NCI-H1417 (cell line): ENCODE measurements at places on chromosomes 16 and 17.

DNA sequence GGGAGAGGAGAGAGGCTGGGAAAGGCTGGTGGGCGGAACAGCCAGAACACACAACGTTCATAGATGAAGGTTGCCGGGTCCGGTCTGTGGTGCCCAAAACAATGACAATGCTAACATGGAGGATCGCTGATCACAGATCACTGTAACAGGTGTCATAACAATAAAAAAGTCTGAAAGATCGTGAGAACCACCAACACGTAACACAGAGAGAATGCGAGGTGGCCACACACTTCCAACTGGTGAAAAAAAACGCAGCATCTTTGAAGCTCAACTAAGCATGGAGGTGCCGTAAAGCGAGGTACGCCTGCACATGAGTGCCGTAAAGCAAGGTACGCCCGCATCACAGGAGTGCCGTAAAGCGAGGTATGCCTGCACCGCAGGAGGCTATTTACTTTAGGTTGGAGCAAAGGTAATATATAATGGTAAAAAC is 42.3 kb downstream of the ABR start:
- no peak for DNase-seq

DNA sequence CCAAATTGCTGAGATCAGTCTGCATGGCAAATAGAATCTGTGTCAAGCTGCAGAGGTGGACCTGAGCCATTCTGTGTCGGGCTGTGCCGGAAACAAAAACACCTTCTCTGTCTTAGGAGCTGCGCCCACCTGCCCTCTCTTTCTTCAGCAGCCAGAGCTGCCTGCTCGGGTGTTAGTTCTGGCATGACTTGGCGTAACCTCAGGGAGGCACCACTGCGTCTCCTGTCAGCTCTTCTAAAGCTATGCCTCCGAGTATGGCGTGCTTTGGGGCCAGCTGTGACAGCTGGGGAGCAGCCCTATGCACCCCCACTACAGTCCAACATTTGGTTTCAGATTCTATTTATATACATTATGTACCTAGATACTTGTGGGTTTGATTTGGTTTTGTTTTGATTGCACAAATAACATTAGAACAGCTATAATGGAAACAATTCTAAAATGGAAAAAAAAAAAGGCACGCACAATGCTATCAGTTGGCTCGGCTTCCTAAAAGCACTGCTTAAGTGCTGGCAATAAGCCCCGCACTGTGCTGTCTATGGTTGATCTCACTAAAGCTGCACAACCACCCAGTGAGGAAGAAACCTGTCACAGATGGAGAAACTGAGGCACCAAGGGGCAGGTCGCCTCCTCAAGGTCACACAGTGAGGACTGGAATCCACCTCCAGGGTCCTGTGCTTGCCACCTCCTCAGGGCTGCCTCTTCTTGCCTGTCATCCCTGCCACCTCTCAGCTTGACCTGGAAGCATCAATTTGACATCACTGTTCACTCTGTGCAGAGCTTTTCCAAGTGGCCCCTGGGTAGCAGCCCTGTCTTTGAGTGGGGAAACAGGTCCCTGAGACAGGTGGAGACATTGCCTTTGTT is 18.7 kb upstream of the ADGRG1 start:
- DNase-seq = no peak

DNA sequence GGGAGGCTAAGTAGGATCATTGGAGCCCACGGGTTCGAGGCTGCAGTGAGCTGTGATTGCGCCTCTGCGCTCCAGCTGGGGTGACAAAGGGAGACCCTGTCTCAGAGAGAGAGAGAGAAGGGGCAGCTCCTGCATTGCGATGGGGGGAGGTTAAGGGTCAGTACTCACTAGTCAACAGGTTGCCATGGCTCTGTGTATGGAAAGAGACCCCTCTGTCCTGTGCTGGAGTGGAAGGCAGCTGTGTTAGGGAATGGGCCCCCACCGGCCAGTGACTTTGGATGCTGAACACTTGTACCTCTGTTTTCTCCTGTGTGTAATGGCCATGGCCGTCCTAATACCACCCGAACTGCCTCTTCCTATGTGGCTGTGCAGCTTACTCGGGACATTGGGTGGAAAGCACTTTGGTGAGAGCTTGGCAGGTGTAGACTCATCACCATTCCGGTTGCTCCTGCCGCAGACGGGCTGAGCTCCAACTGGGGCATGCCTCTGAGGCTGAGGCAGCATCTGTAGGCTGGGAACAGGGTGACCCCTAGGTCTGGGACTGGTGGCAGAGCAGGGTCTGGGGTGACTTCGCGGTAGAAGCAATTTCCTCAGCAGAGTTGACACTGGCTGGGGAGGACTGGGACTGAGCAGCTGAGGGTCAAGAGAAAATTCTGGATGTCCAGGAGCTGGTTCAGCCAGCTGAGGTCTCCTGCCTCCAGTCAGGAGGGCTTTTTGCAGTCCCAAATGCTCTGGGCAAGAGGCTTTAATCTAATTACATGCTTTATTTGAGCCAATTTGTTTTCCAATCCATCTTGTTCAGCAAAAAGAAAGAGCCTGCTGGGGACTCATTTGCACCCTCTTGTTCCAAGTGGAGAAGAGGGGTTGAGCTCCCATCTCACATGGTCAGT is 184.5 kb downstream of the NTN1 start:
- no peak for DNase-seq

DNA sequence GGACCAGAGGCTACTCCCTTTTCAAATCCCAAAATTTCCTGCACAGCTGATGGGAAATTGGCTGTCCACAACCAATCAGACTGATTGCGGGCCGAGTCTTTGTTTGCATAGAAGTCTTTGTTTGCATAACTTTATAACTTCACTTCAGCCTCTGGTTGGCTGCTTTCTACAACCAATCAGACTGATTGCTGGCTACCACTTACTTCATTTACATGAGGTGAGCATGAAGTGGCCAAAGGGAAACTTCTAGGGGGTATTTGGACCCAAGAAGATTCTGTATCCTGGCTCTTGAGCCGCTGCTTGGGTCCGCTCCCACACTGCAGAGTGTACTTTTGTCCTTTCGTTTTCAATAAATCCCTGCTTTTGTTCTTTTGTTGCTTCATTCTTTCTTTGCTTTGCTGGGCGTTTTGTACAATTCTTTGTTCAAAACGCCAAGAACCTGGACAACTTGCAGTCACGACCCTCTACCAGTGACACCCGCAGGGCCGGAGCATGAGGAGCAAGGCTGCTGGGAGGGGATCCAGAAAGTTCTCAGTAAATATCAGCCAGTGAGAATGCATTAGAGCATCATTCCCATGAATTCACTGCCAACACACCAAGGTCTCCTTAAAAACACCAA is 67.5 kb downstream of the IQCK start:
- DNase-seq = no peak

- DNase-seq = peak; percentile 42
Measured at GRCh38 chr17:4858068-4858881, 25.1 kb downstream of the MINK1 start.

GRCh38 chr17:10290041-10290440 is 82.8 kb downstream of the MYH13 start:
- no peak for DNase-seq

GRCh38 chr17:74957935-74958740 is 14.4 kb downstream of the HID1 start:
- DNase-seq = peak; percentile 71

GRCh38 chr17:7479213-7480088 is at the start of gene ZBTB4:
ZBTB4 (minus strand) TSS chr17:7479631; CDS start chr17:7466801, 12,830 bp downstream.
- DNase-seq = peak; percentile 53

DNA sequence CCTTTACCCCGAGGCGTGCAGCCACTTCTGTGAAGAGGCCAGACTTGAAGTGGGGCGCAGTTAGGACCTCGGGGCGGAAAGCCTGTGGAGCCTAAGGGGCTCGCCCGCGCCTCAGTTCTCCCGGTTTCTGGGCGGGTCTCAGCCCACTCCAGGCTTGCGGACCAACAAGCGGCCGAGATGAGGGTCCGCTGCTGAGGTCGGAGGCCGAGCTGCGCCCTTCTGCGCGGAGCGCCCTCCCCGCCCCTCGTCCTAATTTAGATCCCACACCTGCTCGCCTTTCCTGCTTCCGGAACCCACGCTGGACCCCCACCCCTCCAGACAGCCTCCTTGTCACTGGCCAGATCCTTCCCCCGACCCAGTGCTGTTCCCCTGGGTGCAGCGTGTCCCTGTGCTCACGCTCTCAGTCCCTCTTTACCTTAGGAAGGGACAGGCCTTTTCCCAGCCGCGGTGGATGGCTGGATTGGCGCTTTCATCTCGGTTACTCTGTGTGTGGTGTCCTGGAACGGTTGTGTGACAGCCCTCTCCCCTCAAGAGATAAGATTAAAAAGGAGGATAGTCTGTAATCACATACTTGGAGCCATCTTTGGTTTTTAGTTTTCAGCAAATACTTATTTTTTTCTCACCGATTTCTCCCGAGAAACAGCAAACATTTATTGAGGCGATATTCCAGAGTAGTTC is 933 bp upstream of the ATXN7L3 start:
- peak; percentile 6 for DNase-seq

DNA sequence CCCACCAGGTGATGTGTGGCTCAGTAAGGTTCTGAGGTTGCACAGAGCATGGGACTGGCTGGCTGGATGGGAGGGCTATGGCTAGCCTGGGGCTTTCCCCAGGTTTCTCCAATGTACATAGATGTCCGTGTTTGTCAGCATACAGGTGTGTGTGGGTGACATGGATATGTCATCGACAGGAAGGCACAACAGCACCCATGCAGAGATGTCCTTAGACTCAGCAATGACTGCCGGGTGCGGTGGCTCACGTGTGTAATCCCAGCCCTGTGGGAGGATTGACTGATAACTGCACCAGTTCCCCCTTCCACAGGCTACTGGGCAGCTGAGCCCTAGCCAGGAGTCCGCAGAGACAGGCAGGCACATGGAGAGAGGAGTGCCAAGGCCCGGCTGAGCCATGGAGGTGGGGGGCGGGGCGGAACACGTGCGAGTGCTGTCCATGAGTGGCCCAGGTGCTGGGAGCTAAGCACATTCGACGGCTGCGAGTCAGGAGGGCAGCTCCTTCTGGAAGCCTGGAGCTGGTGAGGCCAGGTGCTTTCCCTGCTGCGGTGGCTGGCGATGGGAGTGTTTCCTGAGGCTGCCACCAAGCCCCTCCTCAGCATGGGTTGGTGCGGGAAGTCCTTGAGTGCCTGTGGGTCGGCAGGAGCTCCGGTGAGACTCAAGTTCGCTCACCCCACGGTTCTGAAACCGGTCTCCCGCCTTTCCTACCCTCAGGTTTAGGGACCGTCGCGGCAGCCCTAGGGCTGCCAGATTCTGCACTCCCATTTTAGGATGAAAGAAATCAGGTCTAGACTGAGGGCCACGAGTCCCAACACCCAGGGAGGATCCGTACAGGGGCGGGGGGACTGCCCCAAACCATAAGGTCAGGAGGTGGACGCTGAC is 858 bp upstream of the ASPSCR1 start:
- DNase-seq = peak; percentile 87

GRCh38 chr17:51435171-51435552 is 174.8 kb downstream of the UTP18 start:
- DNase-seq = no peak

DNA sequence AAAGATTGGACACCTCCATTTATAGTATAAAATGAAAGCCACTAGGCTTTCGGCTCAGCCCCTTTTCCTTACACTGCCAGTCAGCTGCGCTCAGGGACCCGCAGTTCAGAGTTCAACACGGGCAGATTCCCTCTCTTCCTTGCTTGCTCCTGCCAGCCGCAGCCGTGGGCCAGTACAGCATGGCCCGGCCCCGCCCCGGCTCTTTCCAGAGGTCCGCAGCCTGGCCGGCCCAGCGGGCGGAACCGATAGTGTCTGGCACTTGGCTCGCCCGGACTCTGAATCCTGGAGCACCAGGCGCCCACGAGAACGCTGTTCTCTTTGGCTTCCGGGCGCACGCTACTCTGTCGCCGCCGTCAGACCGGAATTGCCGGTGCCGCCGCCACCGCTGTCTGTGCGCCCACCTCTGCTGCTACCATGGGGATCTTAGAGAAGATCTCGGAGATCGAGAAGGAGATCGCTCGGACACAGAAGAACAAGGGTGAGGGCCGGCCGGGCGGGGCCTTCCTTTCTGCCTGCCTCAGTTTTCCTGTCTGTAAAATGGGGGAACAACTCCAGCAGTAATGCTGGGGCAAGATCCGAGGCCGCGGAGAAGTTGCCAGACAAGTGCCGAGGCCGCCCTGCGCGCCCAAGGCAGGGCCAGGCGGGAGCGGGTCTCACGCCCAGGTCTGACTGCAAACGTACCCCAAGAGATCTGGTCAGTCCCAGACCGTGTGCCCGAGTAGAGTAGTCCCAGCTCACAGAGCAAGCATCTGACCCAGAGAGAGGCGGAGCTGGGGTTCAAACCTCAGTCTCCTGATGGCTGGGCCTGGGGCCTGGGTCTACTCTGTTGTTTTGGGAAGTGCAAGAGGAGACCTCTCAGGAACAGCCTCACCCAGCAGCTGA is at the start of gene DRG2:
DRG2 (plus strand) TSS at position 339 of the 882 bp plus-strand sequence; CDS start at position 415, 76 bp downstream.
- peak; percentile 83 for DNase-seq

DNA sequence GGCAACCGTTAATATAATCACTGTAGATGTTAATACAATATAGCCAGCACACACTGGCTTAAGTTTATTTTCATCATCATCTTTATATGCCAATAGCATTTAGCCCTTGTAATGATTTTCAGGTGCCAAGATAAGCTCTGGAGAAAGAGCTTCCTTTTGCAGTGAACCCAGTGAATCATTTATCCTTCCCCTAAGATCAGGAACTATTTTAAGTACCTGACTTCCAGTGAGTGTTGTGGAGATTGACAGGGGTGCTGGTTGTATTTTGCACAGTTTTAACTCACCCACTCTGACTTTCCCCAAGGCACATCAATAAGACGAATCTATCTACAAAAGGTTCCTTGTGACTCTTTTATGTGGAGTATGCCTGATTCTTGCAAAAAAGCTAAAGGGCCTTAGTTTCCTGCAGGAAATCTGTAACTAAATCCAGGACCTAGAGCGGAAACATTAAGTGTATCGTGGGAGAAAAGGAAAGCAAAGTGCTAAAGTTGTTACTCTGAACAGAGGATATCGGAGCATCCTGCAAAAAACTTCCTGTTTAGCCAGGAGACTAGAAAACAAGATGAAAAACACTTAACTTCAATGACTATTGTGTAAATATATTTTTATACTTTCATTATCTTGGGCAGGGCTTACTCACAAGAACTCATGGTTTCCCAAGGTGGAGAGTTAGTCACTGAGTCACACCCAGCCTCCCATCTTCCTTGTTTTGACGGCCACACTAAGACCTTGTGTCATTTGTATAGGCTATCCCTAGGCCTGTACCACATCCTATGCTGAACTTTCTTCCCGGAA is 183.6 kb downstream of the MAP2K6 start:
- no peak for DNase-seq
